ENCODE measurements at places on chromosomes 7 and 10.

- no peak for DNase-seq
Measured at GRCh38 chr10:124025660-124026588, 67.5 kb downstream of the CHST15 start.

DNA sequence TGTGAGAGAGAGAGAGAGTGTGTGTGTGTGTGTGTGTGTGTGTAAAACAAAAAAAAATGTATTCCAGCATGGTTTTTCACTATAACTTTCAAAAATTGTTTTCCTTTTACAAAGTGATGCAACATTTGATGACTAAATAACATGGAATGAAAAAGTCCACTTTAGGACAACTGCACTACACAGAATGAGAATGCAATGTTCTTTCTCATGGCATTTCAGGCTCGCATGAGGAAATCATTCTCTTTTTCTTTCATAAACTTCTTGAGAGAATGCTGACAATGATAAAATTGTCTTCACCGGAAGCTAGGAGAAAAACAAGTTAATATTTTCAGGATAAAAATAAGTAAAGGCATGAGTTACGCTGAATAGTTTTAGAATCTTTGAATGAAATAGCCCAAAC is 53.7 kb downstream of the SLC16A12 start:
- no peak for DNase-seq

DNA sequence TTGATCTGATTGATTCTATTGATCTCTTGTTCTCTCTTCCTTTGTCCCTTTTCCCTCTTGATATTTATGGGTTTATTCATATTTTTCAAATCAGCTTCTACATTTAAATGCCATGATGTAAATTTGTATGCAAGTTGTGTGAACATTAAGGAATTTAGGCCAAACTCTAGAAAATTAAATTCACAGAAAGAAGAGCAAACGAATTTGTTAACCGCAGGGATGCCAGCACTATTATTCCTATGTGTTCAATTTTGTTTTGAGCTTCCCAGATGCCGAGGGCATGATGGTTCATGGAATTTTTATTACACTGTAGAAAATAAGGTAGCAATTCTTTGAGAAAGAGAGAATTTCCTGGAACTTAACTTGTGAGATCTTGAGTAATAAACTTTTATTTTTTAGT is 220.9 kb downstream of the BUB3 start:
- no peak for DNase-seq

GRCh38 chr10:98135222-98135899 is 904 bp downstream of the R3HCC1L start:
- no peak for DNase-seq

GRCh38 chr10:44939691-44940401 is 19.8 kb upstream of the RASSF4 start:
- no peak for DNase-seq

GRCh38 chr7:101009629-101010028 is 10.3 kb upstream of the MUC17 start:
- DNase-seq: no peak

GRCh38 chr7:4751398-4751947 is 23.9 kb upstream of the AP5Z1 start:
- no peak for DNase-seq

GRCh38 chr10:88895250-88895649 is 15.2 kb downstream of the STAMBPL1 start:
- no peak for DNase-seq

DNA sequence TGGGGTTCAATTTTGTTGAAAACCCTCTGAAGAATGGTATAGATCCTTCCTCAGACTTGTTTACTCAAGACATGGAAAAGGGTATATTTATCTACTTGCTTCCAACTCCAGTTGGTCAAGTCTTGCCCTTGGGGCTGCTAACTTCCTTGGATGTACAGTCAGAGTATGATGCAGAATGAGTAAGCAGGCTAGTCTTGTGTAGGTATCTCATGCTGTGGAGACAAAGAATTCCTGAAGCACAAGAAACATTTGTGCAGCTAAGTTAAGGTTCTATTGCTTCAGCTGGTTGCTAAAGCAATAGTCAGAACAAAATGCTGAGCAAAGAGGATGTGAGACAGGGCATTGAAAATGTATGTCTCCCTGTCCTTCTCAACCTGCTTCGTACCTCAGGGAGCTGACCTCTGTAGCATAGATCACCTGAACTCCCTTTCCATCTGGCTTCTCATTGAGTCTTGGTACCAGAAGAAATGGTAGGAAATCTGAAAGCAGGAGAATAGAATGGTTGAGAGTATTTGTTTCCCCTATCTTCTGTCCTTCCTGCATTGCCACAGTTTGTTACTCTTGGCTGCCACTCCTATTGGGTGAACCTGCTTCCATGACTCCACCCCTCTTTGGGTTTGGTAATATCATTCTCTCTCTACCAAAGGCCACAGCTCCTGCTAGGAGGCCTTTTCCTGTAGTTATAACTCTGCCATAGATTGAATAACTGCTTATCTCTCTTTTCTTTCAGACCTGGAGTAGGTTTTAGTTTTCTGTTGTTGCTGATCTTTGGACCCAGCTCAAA is 346.0 kb downstream of the PHF14 start:
- no peak for DNase-seq

DNA sequence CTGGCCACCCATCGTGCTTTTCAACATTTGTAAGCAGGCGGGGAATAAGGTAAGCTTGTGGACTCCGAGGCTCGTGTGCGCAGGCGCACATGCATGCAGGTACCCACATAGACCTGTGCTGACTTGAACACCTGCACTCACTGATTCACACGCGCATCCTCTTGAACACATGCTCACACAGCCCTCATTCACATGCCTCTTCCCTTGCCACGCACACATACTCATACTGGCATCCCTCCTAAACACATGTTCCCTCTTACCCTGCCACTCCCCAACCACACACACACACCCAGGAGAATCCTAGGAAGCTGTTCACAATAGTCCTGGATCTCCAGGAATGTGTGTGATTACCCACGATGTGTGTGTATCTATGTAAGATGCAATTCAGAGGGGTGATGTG is 44.1 kb upstream of the LBX1 start:
- DNase-seq: no peak

- DNase-seq: no peak
Measured at GRCh38 chr10:113061054-113061430, 111.0 kb downstream of the TCF7L2 start.

Data from stimulated activated CD8-positive, alpha-beta memory T cell treated with anti-CD3 and anti-CD28 coated beads, Interleukin-4, amount 100 ng/mL, for 24 hours (primary cell).